Osteoblast (primary cell): ENCODE measurements at places on chromosomes 2 and 18.

DNA sequence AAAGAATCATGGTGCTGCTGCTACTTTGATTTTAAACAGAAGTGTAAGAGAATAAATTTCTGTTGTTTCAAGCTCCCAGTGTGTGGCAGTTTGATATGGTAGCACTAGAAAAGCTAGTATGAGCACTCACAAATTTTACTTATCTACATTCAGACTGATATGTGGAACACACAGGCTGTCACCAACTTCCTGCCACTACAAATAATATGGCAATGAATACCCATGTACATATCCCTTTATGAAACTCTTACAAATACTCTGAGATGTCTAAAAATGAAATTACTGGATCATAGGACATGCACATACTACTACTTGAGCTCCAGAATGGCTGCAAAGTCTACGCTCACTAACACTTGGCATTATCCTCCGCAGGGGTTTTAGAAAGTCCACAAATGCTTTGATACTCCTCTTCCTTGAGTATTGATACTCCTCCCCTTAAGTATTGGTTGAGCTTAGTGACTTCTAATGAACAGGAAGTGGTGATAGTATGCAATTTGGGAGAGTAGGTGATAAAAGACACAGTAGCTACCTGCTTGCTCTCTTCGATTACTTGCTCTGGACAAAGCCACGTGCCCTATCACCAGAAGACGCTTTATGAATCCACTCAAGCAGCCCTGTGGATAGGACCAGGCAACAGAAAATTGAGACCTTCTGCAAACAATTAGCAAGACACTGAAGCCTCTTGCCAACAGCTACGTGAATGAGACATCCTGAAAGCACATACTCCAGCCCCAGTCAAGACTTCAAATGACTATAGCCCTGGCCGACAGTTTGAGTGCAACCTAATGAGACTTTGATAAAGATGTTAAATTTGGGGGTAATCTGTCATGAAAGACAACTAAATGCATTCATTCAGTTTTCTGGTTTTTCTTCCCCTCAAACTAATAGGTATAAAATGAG, 35.4 kb downstream of the FBXO11 start:
- DNase-seq, result no peak

DNA sequence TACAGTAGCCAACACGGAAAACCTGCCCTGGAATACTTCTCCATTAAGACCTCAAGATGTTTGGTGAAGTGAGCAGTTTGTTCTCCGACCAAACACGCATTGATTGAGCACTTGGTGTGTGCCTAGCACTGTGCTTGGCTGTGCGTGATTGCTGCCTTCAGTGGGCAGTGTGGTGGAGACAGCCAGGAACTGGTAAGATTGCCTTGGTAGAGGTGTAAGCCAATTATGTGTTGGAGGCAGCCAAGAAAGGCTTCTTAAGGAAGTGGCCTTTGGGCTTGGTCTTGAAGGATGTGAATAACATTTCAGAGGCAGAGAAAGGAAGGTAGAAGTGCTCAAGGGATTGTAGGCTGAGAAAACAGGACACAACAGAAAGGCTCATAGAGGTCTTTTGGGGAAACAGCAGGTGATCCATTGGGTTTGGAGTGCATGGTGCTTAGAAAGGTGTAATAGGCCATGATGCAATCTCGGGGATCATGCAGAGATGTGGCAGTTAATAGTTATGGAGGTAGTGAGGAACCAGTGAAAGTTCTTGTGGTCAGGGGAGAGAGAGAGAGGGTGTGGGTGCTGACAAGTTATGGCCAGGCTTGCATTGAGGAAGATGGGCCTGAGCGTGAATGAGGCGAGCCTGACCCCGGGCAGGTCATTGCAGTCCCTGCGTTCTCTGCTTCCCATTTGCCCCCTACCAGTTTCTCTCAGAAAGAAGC, 6.3 kb downstream of the B3GNT2 start:
- no peak for DNase-seq

GRCh38 chr2:216084547-216084946, 2.8 kb downstream of the TMEM169 start:
- no peak for DNase-seq

DNA sequence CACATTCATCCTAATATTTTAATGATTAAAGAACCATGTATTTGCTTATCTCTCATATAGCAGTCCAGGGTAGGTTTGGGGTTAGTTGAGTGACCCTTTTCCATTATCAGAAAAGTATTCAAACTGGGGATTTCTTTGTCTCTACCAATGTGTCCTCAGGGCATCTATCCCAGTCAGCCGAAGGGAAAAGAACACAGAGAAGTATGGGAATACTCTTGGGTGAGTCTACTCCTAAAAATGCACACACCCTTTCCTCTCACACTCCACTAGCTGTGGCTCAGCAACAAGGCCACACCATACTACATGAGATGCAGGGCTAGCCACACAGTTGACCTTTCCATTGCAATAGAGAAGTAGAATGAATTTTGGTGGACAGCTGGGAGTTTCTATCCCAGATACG, 114.3 kb downstream of the NXPH2 start:
- DNase-seq, result no peak

- DNase-seq, result no peak
These were observed 448.1 kb downstream of the TSN start for GRCh38 chr2:122203523-122203922.

GRCh38 chr2:46706264-46706983, 209.2 kb downstream of the MCFD2 start:
- DNase-seq, result peak; percentile 36

DNA sequence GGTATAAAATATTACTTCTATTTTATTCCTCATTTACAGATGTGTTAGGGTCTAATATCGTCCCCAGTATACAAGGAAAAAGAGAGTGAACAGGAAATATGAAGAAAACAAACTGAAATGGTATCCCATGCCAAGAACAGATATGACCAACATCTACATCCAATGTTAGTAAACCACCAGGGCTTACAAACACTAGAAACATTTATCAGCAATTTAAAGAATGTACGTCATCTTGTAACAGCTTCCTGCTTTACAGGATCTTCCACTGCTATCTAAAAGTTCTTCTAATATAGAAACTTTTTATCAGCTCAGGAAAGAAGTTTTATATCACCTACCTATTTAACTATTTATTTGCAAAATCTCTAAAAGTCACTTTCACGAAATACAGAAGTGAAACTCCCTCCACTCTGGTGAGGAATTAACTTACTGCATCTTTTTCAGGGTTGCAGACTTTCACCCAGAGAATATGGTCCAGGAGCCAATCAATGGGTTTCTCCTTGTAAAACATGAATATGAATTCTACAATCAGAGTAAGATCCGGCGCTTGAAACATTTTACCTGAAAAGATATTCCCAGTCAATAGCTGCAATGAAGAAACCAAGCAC, 35.2 kb downstream of the UNC50 start:
- no peak for DNase-seq

DNA sequence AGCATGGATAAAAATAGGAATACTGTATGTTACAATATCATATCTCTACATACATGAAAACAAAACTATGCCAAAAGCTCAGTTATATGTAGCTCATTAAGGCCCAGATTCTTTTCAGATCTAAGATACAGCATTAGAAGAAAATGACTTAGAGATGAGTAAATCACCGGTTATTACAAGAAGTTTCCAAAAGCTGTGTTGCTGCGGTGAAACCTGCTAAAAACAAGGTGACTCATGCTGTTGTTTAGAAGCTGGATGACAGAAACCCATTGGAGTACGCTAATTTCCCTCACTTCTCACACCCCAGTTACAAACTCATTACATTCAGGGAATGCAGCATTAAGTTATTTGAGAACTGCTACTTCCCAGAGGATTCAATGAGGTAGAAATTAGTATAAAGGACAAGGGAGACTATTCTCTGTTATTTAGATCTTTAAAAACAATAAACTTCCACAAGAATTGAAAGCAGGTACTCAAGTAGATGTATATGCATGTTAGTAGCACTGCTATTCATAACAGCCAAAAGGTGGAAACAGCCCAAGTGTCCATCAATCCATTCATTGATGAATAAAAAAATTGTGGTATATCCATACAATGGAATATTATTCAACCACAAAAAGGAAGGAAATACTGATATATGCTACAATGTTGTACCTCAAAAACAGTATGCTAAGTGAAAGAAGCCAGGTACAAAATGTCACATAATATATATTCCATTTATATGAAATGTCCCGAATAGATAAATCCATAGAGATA, 32.6 kb downstream of the RBKS start:
- no peak for DNase-seq

- DNase-seq, result no peak
These were observed 261.6 kb upstream of the RASGRP3 start for GRCh38 chr2:33214857-33215256.

DNA sequence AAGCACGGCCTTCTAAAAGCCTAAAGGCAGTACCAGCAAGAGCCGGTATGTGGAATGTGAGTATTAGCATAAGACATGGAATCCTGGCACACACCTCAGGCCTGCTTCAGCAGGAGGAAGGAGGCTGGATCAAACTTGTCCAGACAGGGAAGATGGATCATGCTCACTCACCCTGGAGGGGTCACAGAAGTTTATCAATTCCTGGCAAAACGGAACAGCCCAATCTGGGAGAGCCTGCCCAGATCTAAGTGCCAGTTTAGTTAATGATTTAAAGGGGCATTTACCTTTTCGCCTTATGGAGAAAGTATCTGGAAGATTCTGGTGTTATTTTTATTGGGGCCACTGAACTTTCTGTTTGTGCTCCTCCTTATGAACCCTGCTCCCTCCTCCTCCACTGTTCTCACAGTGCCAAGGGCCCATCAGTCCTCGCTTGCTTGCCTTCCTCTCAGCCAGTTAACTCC, 58.3 kb upstream of the NFE2L2 start:
- DNase-seq, result no peak

GRCh38 chr2:39724828-39725144, 54.3 kb downstream of the THUMPD2 start:
- DNase-seq, result no peak

DNA sequence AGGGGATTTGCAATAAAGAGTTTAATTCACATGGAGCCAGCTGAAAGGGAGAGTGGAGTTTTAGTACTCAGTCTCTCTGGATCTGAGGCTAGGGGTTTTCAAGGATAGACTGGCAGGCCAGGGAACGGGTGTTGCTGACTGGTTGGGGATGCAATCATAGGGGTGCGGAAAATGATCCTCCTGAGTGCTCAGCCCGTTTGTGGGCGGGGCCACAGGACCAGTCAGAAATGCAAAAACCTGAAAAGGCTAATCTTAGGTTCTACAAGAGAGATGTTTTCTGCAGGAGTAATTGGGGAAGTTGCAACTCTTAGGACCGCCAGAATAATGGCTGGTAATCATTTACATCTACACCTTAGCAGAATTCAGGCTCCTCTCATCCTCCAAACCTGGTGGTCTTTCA, 2.5 kb downstream of the NFU1 start:
- no peak for DNase-seq

DNA sequence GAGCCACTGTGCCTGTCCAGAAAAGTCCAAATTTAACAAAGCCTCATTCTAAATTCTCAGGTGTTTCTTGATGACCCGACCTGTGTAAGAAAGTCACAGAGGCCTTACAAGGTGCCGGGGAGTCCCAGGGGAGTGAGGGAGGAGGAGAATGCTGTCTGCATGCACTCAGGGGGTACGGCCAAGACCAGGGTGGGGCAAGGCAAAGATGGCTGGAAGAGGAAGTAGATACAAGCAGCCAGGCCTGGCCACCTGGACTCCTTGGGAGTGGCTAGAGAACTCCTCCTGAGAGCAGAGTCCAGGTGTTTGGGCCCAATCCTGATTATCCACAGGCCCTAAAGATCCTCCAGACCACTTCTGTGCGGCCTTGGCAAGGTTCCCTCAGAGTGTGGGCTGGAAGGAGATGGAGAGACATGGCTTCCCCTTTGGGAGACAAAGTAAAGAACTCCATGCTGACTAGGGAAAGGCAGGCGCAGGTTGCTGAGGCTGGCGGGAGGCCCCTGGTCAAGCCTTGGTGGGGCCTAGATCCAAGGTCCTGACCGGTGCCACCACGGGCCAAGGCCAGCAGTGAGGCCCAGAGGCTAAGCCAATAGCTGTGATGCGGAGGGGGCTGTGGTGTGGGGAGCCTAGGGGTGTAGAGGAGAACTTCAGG, 74.7 kb downstream of the COPS8 start:
- no peak for DNase-seq

- DNase-seq, result no peak
These were observed 79.7 kb downstream of the HS1BP3 start for GRCh38 chr2:20571231-20571630.
